ENCODE measurements at places on chromosomes 4 and X.

DNA sequence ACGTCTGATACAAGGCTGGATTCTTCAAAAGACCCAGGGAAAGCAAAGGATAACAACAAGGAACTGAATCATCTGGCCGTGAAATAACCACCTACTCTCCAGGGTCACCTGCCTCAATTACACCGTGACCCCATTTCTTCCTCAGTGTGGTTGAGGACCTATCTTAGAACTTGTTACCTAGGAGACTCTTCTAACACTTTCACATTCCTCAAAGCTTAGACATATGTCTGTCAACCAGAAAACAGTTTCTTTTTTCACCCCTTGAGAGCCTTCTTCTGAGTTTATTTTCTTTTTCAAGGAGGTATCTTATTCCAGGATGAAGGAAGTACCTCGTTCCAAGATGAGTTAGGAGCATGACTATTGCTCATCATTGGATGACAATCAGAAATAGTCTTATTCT, 337.8 kb downstream of the ARHGAP24 start:
- DNase-seq, result no peak

DNA sequence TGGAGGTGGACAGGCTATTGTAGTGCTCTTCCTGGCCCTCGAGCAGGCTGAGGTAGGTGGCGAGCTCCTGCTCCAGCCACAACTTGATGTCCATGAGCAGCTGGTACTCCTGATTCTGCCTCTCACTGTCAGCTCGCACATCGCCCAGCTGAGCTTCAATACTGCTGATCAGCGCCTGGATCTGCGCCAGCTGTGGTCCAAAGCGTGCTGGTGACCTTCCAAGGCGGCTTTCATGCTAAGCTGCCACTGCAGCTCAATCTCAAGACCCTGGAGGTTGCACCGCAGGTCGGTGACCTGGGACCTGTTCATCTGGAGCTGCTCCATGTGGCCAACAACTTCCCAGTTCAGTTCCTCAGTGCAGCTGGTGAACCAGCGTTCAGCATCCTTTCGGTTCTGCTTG, 31.2 kb downstream of the LRIT3 start:
- no peak for DNase-seq

DNA sequence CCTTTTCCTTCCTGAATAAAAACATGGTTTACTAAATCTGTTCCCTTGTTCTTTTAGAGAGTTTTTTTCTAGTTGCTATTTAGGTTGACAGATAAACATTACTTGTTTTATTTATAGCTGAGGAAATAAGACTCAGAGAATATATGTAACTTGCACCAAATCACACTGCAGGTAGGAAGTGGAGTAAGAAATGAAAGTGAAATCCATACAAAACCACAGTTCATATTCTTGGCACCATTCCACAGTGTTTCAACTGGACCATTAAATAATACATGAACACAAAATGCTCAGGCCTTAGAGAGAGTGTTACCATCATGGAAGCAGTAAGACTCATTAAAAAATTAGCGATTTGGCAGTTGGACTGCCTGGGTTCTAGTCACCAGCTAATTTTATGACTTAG, 326.9 kb upstream of the SLIT2 start:
- DNase-seq, result no peak

- no peak for DNase-seq
Measured at GRCh38 chr4:141638230-141638629, 1.8 kb downstream of the IL15 start.

DNA sequence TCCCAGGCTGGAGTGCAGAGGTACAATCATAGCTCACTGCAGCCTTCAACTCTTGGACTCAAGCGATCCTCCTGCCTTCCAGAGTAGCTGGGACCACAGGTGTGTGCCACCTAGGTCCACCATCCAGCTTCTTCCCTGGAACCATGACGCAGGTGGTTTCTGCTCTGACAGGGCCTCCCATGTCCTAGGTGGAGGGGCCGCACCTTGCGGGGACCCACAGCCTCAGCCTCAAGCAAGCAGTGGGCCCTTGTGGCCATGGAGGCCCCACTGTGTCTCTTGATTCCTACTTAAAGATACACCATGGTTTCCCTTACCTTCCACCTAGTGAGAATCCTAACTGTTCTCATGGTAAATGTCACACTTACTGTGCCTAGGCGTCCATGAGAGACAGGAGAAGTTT, 6.9 kb upstream of the GPR78 start:
- DNase-seq, result no peak

DNA sequence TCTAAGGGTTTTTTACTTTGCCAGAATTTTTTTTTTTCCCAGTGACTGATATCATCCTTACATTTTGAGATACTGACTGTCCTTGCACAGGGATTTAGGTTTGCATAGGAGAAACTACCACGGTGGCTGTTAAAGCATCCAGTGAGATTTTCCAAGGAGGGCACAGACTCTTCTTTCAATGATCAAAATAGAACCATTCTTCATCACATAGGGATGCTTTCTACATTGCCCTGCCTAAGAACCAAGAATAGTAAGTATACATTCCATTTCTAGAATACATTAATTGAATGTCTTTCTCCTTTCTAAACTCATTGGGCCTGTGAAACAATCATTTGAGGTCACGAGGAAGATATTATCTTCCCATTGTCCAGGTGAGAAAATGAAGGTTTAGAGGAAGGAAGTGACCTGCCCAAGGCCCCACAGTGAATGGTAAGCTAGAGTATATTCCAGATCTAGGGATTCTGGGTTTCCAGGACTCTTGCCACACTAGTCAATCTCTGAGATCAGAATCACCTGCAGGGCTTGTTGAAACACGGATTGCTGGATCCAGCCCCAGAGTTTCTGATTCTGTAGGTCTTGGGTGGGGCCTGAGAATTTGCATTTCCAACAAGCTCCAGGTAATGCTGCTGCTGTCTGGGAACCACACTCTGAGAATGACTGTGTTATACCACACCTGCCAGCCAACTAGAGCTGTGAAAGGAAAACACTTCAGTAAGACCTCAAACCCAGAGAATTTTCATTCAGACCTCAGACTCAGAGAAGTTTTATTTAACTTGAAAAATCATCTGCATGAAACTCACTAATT, 17.7 kb upstream of the TMEM154 start:
- DNase-seq, result no peak

DNA sequence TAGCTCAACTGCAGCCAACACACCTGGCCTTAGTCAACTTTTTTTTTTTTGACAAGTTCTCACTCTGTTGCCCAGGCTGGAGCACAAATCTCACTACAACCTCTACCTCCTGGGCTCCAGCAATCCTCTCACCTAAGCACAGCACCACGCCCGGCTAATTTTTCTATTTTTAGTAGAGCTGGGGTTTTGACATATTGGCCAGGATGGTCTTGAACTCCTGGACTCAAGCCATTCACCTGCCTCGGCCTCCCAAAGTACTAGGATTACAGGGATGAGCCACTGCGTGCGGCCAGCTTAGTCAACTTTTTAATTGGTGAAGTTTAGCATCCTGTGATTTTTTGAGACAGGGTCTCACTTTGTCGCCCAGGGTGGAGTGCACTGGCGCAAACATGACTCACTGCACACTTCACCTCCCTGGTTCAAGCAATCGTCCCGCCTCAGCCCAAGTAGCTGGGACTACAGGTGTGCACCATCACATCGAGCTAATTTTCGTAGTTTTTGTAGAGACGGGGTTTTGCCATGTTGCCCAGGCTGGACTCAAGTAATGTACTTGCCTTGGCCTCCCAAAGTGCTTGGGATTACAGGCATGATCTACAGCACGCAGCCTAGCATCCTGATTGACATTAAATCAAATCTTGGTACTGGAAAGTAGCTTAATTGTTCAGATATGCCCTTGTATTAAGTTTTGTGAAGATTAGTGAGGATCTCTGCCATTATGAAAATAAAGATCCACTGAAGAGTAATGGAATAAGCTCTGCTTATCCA, 8.3 kb downstream of the HNRNPDL start:
- peak; percentile 68 for DNase-seq

DNA sequence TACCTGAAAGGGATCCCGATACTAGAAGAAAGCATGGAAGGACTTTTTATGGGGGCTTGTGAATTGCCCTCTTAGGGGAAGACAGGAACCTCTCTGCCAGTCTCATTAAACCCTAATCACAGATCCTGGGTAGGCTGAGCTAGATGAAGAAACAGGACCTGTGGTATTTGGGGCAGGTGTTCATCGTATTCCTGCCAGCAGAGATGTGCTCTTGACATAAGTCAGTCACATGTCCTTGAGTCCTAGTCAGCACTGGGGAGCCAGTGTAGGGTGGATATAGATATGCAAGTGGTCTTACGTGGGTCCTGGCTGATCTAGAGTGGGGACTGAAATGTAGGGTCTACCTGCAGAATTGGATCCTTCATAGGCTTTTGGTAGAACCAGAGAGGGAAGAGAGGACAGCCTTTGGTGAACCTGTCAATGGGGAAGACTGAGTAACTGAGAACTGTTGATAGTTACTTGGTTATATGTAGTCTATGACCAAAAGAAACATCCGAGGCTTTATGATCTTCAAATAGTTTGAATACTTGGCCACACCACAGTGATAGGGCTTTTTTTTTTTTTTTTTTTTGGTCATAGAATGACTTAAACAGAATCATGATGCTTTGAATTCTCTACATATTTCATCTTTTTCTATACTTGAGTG, 63.5 kb upstream of the WDR1 start:
- DNase-seq, result no peak

GRCh38 chrX:33379839-33380238, 168.5 kb upstream of the DMD start:
- DNase-seq, result no peak

DNA sequence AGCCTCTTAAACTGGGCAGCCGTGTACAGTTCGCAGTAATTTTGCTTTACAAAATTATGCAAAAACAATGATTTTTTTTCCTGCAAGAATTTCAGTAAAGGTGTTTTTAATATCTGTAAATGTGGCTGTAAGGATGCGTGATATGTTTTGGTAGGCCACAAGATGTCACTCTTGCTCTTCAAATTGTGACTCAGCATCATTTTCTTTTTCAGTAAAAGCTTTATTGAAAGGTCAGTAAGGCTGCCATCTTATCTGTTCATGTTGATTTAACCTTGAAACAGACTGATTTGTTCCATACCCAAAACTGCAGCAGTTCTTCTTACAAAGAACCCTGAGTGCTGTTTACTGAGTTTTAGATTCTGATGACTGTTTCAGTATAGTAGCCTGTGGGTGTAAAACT, 39.9 kb downstream of the TXLNG start:
- peak; percentile 47 for DNase-seq

DNA sequence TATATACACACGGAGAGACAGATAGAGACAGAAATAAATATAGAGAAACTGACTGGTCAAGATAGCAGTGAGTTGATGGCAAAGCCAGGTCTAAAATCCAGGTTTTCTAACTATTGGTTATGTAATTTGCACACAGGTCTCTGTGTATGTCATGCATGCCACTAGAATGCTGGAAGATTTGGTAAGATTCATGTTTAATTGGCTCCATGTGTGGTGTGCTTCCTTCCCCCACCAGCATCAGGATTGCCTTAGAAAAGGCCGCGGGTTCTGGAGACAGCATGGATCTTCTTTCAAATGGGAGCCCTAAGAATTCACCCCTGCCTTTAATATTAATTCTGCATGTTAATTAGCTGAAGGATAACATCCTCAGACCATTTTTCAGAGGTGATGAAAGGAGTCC, 31.3 kb downstream of the HAND2 start:
- DNase-seq, result no peak

- DNase-seq, result no peak
Measured at GRCh38 chr4:153398713-153399112, 54.2 kb downstream of the MND1 start.

DNA sequence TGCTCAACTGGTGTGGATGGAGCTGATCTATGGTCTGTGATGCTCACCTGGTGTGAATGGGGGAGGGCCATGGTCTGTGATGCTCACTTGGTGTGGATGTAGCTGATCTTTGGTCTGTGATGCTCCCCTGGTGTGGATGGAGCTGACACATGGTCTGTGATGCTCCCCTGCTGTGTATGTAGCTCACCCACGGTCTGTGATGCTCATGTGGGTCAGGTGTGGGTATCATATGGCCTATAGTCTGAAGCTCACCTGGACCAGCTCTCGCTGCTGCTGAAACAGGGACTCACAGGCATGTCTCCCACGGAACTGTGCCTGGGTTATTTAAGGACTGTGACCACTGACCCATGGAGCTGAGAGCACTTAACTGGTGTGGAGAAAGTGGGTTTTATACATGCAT, 109.7 kb downstream of the CRLF2 start:
- DNase-seq, result no peak

- DNase-seq, result no peak
Measured at GRCh38 chr4:138104284-138104680, 137.9 kb downstream of the SLC7A11 start.

DNA sequence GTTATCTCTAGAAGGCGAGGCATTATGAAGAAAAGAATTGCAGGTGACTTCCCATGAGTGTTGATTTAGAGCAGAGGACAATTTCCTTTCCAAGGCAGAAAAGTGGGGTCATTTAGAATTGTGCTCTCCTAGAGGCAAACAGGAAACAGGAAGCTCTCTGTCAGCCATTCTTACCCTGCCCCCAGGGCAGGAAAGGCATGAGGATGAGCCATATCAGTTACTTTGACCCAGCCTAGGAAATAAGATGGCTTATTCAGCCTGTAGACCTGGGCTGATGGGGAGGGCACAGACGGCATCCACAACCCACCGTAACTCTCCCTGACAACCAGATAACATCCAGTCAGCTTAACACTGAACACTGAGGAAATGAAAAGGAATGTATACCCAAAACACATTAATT, 88.8 kb upstream of the KDR start:
- DNase-seq, result no peak

- DNase-seq, result no peak
Measured at GRCh38 chr4:149120331-149121022, 678.3 kb upstream of the NR3C2 start.

- DNase-seq, result peak; percentile 66
Measured at GRCh38 chrX:148049441-148049840, 68.3 kb downstream of the FMR1NB start.

- DNase-seq, result no peak
Measured at GRCh38 chrX:132744470-132744869, 214.0 kb downstream of the HS6ST2 start.

GRCh38 chr4:124863040-124863545, 150.6 kb upstream of the ANKRD50 start:
- no peak for DNase-seq
